ENCODE measurements at places on chromosomes 2 and 18.

DNA sequence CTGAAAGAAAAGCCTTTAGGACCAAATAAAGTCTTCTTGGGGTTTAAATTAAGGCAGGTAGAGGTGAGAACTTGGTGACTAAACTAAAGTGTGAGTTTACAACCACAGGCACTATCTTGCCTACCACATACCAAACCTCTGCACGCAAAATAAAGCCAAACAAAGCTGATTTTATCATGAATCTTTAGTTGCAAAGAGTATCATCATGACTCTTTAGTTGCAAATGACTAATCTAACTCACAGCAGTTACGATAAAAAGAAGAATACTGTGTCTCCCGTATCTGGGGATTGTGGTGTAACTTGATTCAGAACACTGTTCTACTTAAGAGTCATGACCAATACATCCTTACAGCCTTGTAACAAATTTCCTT lies 11.2 kb downstream of the CFAP210 start:
- DNase-seq, result no peak

- no peak for DNase-seq
Measured at GRCh38 chr2:119487434-119488244, 36.6 kb downstream of the SCTR start.

DNA sequence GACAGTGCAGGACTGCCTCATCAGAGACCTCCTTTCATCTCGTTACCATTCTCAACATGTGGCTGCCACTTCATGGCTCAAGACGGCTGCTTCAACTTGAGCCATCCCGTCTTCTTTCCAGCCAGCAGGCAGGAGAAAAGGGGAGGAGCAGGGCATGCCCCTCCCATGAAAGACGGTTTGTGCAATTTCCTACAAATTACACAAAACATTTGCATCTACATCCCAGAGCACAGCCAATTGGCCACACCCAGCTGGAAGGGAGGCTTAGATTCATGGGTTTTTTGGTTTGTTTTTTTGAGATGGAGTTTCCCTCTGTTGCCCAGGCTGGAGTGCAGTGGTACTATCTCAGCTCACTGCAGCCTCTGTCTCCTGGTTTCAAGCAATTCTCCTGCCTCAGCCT lies 11.8 kb downstream of the UCN start:
- DNase-seq, result no peak

GRCh38 chr2:147789287-147789686 lies 55.5 kb upstream of the ACVR2A start:
- DNase-seq, result no peak

DNA sequence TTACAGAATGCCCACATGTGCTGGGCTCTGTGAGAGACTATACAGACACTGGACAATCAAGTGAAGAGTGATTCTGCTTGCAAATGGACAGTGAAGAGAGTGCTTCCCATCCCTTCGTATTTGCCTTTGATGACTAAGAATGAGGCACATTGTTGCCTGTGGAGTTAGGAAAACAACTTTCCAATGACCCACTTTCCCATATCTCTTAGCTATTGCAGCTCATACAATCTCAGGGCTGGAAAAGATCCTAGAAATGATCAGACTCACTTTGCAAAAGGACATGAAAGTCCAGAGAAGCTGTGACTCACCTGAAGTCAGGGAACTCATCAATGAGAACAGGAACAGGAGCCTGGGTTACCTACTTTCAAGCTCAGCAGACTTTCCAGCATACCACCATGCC lies 440.5 kb upstream of the TCF4 start:
- no peak for DNase-seq

All from ovary (tissue), 10 donors.